Fibroblast of lung (primary cell): ENCODE measurements at places on chromosomes 12 and 14. TPM values are rescaled to one million over a fixed set of nuclear protein-coding genes. Genes with fewer than 3 reads are reported as not detected.

DNA sequence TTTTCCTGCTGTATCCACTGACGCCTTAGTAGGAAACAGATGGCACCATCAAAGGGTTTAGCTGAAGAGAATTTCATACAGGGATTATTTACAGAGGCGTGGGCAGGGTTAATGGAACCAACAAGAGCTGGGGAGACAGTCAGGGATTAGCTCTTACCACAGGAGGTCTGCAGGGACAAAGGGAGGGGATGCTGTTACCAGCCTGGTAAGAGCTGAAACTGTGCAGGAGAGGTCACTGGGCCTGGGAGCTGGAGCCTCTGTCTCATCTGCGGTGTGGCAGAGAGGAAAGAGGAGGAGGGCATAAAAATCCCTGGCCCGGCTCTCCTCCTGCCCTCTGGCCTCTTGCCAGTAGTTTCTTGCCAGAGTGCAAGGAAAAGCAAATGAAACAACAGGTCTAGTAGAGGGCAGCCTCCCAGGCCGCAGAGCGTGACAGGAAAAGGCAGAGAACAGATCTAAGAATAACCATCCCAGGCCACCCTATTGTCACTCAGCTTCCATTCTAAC is 18.9 kb upstream of the POC1B start:
- peak; percentile 28 for DNase-seq

GRCh38 chr14:88045705-88046104 is 40.8 kb downstream of the GPR65 start:
- DNase-seq: no peak

DNA sequence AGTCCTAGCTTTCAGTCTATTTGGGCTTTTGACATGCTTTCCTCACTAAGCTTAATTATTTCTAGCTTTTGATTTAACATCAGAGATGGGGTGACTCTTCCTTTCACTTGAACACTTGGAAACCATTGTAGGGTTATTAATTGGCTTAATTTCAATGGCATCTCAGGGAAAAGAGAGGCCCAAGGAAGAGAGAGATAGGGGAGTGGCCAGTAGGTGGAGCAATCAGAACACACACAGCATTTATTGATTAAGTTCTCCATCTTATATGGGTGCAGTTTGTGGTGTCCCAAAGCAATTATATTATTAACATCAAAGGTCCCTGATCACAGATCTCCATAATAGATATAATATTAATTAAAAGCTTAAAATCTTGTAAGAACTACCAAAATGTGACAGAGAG is 1466.1 kb upstream of the SEL1L start:
- DNase-seq: peak; percentile 14

- peak; percentile 75 for DNase-seq
Measured at GRCh38 chr12:111437816-111438454, 32.2 kb downstream of the SH2B3 start.

DNA sequence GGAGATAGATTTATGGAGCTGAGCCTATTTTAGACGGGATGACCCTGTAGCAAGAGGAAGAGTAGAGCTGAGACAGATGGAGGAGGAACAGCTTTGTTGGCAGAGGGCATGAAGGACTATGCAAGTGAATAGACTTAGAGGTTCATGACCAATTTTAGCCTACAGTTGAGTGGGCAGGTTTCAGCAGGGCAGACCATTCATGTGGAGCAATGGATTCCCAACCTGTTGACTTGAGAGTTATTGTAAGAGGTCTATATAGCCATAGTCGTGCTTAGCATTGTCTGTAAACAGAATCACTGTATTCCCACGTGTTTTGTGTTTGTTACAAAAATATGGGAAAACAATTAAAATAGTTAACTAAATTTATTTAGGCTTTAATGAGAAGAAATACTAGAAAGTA is 116.8 kb downstream of the CFAP54 start:
- no peak for DNase-seq

- peak; percentile 27 for DNase-seq
Measured at GRCh38 chr12:67677166-67677565, 28.6 kb downstream of the DYRK2 start.

GRCh38 chr12:104471336-104471735 is 14.6 kb downstream of the CHST11 start:
- DNase-seq: no peak

GRCh38 chr14:90511795-90512328 is 115.0 kb downstream of the CALM1 start:
- no peak for DNase-seq

DNA sequence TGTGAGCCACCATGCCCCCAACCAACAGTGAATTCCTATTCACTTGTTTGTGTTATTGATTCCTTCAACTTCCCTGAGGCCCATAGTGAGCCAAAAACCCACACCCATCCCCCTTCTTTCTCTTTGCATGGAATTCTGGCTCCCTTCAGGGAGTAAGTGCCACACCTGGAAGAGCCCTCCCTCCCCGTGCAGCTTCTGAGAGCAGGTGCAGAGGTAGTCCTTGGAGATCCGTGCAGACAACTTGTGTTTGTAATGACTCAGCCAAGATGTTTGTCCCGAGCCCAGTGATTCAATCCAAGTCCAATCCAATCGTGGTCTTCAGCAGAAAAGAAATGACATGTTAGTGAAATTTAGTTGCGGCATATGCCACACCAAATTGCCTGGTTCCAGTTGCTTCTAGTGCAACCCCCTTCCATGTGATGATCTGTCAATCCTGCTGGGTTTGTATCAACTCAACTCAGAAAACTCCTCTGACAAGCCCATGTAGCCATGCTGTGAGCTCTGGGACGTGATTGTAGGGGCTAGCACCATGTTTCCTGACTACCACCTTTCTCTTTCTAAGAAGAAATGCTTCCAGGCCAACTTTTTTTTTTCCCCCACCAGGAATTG is 27.5 kb downstream of the GPRC5A start:
- DNase-seq: no peak

DNA sequence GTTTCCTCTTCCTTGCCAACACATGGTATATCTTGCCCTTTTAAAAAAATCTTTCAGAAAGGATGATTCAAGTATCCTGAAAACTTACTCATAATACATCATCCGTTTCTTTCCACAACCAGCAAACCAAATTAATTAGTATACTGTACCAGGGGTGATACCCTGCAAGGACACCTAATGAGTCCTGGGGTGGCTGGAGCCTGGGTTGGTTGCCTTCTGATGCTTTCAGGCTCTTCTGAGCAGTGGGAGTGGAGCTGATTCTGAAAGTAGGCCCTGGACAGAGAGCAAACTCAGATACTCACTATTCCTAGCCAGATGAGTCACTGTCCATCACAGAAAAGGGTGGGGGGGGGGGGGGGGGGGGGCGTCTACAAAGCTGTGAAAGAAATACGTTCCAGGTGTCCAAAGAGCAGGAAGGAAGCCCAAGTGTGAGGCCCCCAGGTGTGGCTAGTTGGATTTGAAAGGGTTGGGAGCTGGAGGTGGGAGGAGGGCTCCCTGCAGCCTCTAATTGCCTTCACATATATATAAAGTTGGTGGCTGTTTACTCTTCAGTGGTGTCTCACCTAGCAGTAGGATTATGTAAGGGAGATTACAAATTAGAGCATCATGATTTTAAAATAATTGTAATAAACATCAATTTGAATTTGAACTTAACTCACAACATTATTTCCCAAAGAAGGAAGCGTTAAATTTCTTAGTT is 36.5 kb downstream of the FBXO33 start:
- peak; percentile 19 for DNase-seq

DNA sequence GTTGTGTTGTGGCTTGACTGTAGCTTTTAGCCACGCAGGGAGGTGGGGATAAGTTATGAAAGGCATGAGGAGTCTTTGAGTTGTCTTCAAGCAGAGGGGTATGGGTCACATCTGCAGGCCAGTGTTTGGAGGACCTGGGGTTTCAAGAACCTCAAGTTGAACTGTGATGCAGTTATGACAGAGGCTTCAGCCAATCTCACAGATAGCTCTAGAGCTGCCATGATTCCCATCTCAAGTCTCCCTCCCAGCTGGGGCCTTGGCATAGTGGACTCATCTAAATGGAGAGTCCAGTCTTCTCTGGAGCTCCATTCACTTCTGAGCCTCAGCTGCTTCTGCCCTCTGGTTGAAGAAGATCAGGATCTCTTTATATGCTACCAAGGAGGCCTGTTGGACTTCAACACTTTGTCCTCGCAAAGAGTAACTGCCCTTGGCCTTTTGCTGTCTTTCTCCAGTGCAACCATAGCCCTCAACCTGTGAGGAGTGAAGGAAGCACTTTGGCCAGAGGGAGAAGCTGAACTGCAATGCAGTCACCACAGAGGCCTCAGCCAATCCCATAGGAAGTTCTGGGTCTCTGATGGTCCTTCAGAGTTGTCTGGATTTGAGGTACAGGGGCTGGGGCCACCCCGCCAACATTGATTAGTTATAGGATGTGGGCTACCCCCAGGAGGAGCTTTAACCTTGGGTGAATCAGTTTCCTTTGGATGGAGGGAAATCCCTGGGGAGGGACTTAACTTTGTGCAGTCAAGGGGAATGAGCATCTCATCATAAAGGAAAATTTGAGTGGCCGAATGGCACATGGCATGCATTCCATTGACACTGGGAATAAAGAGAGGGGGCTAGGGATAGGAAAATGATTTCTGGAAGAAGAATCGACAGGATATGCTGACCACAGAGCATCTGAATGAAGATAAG is 230.5 kb downstream of the PCNX1 start:
- DNase-seq: peak; percentile 56

GRCh38 chr12:120361506-120362208 is 7.3 kb downstream of the MSI1 start:
- DNase-seq: peak; percentile 74

DNA sequence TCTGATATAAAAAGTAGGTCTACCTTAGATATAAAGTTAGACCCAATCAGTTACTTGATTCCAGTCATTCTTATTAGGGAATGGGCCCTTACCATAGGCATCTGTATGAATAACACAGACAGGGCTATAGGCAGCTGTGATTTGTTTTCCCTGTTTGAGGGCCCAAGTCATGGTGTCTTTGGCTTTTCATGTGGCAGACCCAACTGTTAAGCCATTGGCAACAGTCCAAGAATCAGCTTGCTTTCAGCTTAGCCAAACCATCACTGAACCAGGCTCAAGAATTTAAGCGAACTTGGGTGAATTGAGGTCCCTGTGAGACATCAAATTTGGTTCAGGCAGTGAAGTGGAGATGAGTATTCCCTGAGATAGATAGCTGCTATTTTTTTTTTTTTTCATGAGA is 111.2 kb downstream of the LRRIQ1 start:
- DNase-seq: no peak

GRCh38 chr14:88515499-88516221 is 39.1 kb downstream of the PTPN21 start:
- no peak for DNase-seq

- DNase-seq: peak; percentile 86
Measured at GRCh38 chr12:49131051-49131893, at the start of gene TUBA1B. Gene TUBA1B, minus strand, starts transcription at chr12:49131395. Its CDS starts 95 bp downstream, at chr12:49131300.

GRCh38 chr12:91274916-91275315 is 92.3 kb upstream of the DCN start:
- DNase-seq: peak; percentile 90

The TAS2R20 gene
- 2.1 and 3.3 TPM in 2 replicates for total RNA-seq

The ASCL1 gene
- total RNA-seq: not detected in 2 replicates

The CLEC1A gene
- not detected in 2 replicates for total RNA-seq

The RASSF9 gene
- total RNA-seq: 0.33 and 0.77 TPM in 2 replicates

The FITM1 gene
- under 0.01 TPM in 1 of 2 replicates, not detected in the other for total RNA-seq

The EPYC gene
- not detected in 2 replicates for total RNA-seq

The ZBTB39 gene
- 3.8 and 4.1 TPM in 2 replicates for total RNA-seq

The KRT77 gene
- not detected in 2 replicates for total RNA-seq

The SIX4 gene
- 9.2 and 18.3 TPM in 2 replicates for total RNA-seq
